Midbrain (tissue), 1 donor: ENCODE measurements at places on chromosomes 13 and 19.
A peak's percentile ranks its signal among the peaks of the same experiment; 100 is the strongest.

DNA sequence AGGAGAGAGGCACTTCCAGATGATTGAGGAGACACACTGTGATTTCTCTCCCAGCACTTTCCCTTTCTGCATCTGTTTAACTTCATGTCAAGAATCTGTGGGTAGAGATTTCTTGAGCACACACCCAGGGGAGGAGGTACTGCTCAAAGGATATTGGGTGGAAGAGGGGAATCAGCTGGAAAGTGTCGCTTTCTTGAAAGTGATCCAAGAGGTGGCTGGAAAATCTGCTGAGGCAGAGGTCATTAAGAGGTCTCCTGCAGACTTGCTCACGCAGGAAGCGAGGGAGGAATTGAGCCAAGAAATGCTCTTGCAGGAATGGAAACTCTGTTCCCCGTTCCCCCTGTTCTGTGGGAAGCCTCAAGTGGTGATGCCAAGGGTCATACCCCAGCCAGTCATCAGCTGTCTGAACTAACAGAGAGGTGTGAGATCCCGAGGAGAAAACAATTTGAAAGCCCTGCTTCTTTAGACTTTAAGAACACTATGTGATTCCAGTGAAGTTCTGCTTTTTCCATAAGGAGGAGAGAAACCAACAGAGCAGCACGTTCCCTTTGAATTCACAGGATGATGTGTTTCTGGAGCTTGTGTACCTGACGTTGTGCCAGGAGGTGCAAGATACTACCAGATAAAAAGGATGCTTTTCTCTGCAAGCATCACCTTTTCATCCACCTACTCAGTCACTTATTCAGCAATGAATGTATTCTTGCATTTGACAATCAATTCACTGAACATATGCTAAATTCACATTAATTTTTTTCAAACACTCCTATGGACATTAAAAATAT is 163.4 kb upstream of the GPR12 start:
- DNase-seq: no peak

GRCh38 chr13:28138012-28138755 is at the start of gene PAN3:
Gene PAN3 (plus strand): TSS chr13:28138545. CDS start chr13:28138658, 113 bp downstream.
- DNase-seq: peak; percentile 92

DNA sequence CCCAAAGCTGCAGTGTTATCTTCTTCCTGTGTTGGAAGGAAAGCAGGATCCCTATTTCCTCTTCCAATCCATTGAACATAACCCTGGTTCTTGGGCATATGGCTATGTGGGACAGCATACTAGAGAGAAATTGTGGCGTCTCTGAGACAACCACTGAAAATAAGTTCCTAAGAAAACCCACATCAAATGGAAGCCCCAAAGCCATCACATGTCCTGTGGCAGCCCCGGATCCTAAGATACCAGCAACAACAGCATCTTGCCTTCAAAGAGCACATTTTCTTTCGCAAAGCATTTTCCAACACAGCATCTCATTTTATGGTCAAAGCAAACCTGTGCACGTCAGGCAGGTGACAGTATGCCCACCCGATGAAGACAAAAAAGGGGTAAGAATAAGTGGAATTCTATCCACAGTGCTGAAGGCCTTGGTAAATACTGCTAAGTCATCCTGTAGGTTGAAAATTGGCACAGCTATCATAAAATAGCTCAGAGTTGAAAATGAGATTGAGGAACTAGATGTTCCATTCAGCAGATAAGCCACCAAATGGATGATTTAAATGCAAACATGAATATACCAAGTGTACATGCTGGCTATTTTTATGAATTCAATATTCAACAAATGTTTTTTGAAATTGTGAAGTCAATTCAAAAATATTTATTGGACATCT is 232.2 kb downstream of the DLEU7 start:
- no peak for DNase-seq

DNA sequence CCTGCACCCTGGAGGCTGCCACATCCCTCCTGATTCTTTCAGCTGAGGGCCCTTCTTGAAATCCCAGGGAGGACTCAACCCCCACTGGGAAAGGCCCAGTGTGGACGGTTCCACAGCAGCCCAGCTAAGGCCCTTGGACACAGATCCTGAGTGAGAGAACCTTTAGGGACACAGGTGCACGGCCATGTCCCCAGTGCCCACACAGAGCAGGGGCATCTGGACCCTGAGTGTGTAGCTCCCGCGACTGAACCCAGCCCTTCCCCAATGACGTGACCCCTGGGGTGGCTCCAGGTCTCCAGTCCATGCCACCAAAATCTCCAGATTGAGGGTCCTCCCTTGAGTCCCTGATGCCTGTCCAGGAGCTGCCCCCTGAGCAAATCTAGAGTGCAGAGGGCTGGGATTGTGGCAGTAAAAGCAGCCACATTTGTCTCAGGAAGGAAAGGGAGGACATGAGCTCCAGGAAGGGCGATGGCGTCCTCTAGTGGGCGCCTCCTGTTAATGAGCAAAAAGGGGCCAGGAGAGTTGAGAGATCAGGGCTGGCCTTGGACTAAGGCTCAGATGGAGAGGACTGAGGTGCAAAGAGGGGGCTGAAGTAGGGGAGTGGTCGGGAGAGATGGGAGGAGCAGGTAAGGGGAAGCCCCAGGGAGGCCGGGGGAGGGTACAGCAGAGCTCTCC is 6.9 kb upstream of the CEACAM5 start:
- no peak for DNase-seq

GRCh38 chr19:53552001-53552721 is 14.2 kb downstream of the ZNF331 start:
- no peak for DNase-seq

- DNase-seq: no peak
Measured at GRCh38 chr19:16121967-16122366, 10.3 kb downstream of the RAB8A start.

DNA sequence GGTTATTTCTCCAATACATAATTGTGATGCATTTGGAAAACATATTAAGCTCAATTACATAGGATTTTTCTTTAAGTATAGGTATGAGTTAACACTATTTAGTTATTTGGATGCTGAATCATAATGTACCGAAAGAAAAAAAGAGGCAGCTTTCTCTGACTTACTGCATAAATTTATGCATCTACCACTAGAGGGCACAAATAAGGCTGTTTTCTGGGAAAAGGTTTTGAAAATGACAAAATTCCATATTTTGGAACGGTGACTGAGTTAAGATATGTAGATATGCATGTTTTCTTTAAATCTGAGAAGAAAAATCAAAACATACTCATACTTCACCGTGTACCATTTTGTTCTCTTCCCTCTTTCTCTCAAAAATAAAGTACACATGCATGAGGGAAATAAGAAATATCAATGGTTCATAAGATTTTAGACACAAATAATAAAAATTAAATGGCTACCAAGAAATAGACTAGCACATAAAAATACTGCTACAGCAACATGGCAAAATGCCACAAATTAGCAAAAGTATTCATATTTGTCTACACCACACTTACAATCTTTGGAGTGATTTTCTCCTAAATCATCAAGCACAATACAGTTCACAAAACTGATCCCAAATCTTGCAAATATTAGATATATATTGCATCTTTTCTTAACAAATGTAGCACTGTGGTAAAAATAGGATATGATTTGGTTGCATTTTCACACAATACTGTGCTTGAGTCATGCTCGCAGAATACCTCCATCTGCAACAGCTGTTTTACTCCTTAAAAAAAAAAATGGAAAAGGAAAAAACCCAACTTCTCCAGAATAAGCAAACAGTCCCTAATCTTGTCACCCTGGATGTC is 260.0 kb downstream of the FGF14 start:
- peak; percentile 17 for DNase-seq

- peak; percentile 84 for DNase-seq
Measured at GRCh38 chr19:16041299-16041990, 34.9 kb upstream of the TPM4 start.

DNA sequence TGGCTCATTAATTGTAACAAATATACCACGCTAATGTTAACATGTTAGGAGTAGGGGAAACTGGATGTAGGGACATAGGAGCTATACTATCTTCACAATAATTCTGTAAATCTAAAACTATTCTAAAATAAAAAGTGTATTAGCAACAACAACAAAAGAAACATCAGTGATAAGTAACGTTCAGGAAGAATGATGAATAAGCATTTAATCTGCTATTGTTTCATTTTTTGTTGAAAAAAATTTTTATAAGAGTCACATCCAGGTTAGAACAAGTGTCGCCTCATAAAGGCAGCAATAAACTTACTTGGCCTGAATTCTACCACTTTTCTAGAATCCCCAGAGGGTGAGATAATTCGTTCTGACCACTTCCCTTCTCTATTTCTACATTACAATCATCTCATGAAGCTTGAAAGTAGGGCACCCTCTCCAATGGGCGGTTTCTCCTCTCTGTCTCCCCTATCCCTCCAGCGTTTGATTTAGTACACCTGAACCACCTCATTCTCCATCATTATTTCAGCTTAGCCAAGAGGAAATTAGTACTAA is 253.1 kb upstream of the IPO5 start:
- DNase-seq: no peak

GRCh38 chr13:31053091-31053490 is 108.6 kb downstream of the HSPH1 start:
- no peak for DNase-seq

DNA sequence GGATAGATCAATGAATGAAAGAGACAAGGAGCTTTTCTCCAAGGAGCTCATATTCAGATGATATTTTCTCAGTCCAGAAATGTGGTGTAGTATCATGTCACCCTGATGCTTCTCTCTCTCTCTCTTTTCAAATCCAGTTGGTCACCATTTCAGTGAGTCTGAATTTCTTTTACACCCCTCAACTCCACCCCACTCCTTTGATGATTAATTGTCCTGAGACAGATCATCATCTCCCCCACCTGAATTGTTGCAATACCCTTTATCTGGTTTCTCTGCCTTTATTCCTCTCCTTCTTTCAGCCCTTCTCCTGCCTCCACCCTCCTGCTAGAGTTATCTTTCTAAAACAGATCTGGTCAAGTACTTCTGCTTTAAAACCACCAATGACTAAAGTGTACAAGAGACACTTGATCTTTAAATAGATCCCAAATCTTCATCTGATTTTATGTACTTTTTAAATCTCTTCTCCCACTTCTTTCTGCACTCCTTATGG is 299.8 kb downstream of the KLF5 start:
- DNase-seq: no peak
